ENCODE measurements at places on chromosomes 5 and 9. TPM values are rescaled to one million over a fixed set of nuclear protein-coding genes. Genes with fewer than 3 reads are reported as not detected.

Gene KCNT1
- 0.10 TPM for total RNA-seq

Gene RFK
- 18.4 TPM for total RNA-seq

Gene CTSV
- 0.10 TPM for total RNA-seq

Gene DNAJB5
- 1.2 TPM for total RNA-seq

Gene ALDH1A1
- total RNA-seq: 5.8 TPM

Gene ARL14EPL
- not detected for total RNA-seq

Gene CCIN
- 1.0 TPM for total RNA-seq

Gene EFNA5
- total RNA-seq: 0.84 TPM

Gene PCDHAC1
- total RNA-seq: not detected

Gene NR5A1
- not detected for total RNA-seq

Gene CCDC171
- total RNA-seq: 1.3 TPM

Gene EQTN
- not detected for total RNA-seq

Gene NEUROG1
- total RNA-seq: not detected

Gene ITGA2
- total RNA-seq: 0.73 TPM

Gene RASGEF1C
- not detected for total RNA-seq

Gene RANBP17
- 6.2 TPM for total RNA-seq

Gene PGM5
- total RNA-seq: 0.21 TPM

Gene GRXCR2
- not detected for total RNA-seq

Gene C9orf153
- total RNA-seq: 1.9 TPM

Gene PLAC8L1
- total RNA-seq: not detected

Gene RMRP
- 37,843 TPM for total RNA-seq

Gene SLC6A18
- not detected for total RNA-seq

Gene ANKRD18B
- total RNA-seq: 1.2 TPM

Gene TGFBI
- 159 TPM for total RNA-seq

Gene ERBIN
- 146 TPM for total RNA-seq

Gene PCDHA1
- not detected for total RNA-seq

Gene PCDHGA4
- 0.21 TPM for total RNA-seq

Gene TMEM8B
- 2.0 TPM for total RNA-seq

Gene FAM169A
- 29.3 TPM for total RNA-seq

Gene TXNDC8
- not detected for total RNA-seq

Gene SLC27A6
- total RNA-seq: not detected

Gene TRPM3
- total RNA-seq: not detected

Gene TMC1
- total RNA-seq: 0.52 TPM

Gene NR4A3
- total RNA-seq: 18.5 TPM

Gene FAM163B
- total RNA-seq: not detected

Measured in mononuclear cell (primary cell).